HFFc6 (cell line): ENCODE measurements at places on chromosomes 16 and 17.

DNA sequence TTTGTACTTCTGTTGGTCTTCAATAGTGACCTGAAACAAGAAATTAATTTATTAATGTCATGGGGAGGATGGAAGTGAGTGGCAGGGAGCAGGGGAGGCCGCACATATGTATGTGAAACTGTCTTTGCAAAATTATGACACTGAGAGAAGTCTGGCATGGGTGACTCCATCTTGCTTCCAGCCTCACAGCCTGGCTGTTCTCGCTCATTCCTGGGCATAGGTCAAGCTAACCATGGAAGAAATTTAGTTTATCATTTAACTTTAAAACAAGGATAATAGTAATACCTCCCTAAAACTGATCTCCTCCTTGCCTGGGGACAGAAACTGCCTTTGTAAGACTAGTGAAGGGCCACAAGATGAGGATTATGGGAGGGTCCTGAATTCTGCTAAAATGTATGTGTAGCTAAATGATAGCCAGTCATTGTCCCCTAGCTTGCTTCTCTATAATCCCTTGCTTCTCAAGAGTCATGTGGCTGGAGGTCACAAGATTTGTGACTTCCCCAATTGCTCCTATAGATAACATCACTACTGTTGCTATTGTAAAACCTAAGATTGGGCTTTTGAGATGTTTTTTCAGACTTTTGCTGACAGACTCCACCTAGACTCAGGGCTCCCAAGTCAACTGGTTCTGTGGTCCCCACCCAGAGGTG is 126.0 kb downstream of the HS3ST3A1 start:
- no peak for DNase-seq

DNA sequence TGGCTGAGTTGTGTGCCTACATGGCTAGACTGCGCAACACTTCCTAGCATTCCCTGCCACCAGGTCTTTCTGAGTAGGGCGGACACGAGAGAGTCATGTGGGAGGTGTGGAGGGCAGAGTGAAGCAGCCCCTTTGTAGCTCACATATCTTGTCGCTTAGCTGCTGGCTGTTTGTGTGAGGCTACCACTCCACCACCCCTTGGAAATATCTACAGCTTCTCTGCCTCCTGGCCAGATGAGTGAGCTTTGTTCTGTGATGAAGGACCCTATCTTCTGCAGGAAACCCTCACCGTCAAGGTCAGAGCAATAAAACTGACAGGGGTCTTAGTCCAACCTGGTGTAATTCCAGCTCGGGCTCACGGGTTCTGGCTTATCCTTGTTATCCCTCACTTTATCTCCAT is 232.1 kb upstream of the ASIC2 start:
- no peak for DNase-seq

DNA sequence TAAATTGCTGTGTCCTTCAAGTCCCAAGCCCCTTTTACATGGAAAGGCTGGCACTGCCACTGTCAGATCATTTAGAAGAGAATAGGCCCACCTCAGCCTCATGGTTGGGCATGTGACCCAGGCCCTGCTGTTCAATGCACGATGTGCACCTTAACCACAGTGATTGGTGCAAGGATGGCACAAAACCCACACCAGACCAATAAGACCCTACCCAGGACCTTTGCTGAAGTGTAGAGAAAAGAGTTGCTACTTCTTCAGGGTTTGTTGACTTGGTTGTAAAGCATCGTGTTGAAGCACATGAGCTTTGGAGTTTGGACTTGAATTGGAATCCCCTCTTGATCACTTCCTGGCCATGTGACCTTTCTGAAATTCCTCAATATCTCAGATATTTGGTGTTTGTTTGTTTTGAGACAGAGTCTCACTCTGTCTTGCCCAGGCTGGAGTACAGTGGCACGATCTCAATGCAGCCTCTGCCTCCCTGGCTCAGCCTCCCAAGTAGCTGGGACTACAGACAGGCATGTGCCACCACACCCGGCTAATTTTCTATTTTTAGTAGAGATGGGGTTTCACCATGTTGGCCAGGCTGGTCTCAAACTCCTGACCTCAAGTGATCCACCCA is 24.8 kb downstream of the DNAJA2 start:
- DNase-seq, result no peak

DNA sequence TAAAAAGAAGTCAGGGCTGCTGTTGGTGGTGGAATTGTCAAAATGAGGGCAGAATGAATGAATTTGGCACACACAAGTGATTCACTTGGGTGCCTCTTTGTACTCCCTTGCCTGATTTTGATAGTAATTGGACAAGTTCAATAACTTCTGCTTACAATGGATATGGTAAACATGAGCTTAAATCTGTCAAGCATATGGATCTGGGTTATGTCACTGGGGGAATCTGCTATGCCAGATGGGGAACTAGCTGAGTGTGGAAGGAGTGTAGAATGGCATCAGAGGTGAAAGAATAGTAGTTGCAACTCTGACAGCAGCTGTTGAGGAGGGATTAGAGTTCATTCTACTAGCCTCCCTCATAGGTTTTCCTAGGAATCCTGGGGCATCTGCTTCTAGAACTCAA is 724.2 kb upstream of the CDH8 start:
- no peak for DNase-seq
